Astrocyte (in vitro differentiated cells and primary cell): ENCODE measurements at places on chromosomes 7 and 10.

GRCh38 chr10:7475046-7475911, 64.4 kb upstream of the SFMBT2 start:
- DNase-seq = no peak

GRCh38 chr7:98785929-98786571, 83.8 kb downstream of the TMEM130 start:
- peak; percentile 29 for DNase-seq

- no peak for DNase-seq
Observed at GRCh38 chr10:67722113-67722512, 26.1 kb upstream of the CTNNA3 start.

DNA sequence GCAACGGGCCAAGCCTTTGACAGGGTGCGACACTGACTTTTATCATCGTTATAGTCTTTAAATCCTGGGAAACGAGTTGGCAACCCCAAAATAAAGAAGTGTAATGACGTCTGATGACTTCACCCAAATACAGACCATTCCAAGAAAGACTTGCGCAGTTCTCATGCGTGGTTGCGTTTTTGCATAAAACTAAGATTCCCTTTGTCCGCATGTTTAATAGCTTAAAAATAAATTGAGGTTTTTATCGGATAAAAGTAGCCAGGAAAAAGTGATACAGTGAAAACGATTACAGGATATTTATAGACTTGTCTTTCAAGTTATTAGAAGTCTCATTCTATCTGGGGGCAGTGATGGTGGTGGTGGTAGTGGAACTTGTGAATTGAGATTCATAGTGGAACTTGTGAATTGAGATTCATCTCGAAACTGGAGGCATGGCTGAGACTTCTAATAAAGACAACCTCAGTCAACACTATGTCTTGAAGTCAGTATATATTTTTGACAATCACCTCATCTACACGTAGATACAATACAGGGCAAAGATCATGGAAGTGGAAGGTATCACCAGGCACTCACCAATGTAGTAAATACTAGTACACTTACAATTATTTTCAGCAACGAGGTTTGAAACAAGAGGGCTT, 1.2 kb upstream of the NAMPT start:
- peak; percentile 48 for DNase-seq

- DNase-seq = peak; percentile 44
Observed at GRCh38 chr7:82595176-82595575, 151.6 kb upstream of the CACNA2D1 start.

GRCh38 chr10:90960355-90960814, 39.5 kb upstream of the ANKRD1 start:
- peak; percentile 86 for DNase-seq

DNA sequence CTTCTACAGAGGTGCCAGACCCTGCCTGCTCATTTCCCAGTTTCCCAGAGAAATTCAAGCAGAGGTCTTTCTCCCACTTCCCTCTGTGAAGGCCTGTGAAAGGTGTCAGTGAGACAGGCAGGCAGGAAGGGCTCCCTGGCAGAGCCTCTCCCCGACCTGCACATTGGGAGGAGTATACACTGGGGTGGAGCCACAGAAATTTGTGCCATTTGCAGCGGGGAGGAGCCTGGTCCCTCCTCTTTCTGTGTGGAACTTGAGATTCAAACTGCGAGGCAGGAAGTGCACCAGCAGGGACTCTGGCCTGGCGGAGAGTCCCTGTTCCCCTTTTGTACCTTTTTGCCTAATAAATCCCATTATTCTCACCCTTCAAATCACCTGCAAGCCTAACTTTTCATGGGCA, 54.6 kb upstream of the OPN4 start:
- DNase-seq = no peak
